ENCODE measurements at places on chromosomes 5 and 9.

DNA sequence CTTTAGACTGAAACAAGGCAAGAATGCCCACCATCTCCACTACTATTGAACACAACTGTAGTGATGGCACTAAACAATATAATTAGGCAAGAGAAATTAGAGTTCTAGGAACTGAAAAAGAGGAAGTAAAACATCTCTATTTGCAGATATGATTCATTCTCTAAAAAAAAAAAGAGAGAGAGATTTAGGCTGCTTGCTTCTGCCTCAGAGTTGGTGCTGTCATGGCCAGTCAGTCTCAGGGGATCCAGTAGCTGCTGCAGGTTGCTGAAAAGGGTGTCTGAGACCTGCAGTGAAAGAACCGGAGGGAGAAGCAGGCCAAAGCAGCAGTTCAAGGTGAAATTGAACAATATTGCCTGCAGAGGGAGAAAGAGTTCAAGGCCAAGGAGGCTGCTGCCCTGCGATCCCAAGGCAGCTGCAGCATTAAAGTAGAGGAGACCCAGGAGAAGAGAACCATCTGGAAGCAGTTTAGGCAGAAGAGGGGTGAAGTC, 72.5 kb downstream of the AP3B1 start:
- DNase-seq: no peak

GRCh38 chr9:136803551-136804508, 3.9 kb upstream of the RABL6 start:
- DNase-seq: no peak

- no peak for DNase-seq
These were observed 83.7 kb upstream of the ORM1 start for GRCh38 chr9:114238891-114239875.

GRCh38 chr5:168186289-168187074, 105.0 kb upstream of the WWC1 start:
- no peak for DNase-seq

- peak; percentile 72 for DNase-seq
These were observed 1.8 kb upstream of the FAM78A start for GRCh38 chr9:131277910-131278701.

- DNase-seq: no peak
These were observed 220.5 kb downstream of the GDNF start for GRCh38 chr5:37619353-37619752.

DNA sequence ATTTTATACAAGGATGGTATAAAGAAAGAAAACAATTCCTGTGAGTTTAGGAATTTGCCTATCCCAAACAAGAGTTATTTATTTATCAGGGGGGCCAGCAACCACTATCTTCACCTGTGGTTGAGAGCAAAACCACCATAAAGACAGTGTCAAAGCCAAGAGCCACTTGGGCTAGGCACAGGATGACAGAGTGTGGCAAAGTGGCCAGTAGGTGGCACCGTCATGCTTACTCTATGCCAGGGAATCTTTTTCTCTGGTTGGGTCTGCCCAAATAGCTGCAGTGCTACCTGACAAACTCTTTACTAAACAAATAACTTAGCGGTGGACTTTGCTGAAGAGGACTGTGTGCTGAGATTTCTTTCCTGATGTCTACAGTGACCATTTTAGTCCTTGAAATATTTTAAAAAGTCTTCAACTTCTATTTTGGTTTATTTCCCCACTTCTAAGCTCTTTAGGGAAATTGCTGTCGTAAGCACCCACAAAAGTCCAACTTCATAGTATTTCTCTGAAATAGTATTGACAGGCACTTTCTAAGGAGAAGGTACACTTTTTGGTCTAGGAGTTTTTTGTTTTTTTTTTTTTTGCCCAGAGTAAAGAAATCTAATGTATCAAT, 285.0 kb downstream of the RFX3 start:
- DNase-seq: peak; percentile 37

DNA sequence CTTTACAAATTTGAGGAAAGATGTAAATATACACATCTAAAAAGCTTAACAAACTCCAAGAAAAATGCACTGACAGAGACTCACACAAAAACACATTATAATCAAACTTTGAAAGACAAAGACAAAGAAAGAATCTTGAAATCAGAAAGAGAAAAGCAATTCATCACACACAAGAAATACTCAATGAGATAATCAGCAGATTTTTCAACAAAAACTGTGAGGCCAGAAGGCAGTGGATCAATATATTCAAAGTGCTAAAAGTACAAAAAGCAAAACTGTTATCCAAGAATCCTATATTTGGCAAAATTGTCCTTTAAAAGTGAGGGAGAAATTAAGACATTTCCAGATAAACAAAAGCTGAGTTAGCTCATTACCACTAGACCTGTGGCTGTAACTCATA, 6.1 kb downstream of the TPD52L3 start:
- no peak for DNase-seq

DNA sequence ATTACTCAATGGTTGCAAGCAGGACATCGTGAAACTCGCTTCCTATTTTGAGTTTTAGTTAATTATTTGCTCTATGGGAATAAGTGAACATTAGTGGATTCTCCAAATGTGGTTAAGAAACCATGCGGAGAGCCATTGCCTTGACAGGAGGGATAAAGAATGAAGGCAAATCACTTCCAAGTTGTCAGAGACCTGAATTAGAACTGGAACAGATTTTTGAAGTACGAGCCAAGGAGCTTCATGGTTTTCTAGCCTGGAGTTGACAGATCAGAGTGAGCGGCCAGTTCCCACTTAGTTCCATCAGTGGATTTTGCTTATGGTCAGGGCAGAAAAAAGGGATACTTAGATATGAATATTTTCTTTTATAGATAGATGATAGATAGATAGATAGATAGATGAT, 171.4 kb upstream of the CDH10 start:
- no peak for DNase-seq

GRCh38 chr9:38360839-38361472, 31.5 kb upstream of the ALDH1B1 start:
- DNase-seq: no peak

DNA sequence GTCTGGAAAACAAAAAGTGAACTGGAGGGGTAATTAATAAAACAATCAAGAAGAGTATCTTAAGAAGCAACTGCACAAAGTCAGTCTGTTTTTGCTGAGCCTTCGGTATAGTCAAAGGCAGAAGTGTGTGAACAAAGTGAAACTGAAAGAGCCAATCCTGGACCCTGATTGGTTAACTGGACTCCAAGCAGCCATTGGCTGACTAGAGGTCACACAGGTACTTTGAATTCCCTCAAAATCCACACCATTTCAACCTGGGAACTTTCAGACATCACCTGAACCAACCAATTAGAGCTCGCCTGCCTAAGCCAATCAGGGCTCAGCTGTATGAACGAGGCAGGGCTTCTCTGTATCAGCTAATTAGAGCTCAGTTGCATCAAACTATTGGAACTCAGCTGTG, 286.7 kb downstream of the TLE4 start:
- DNase-seq: no peak

GRCh38 chr5:41754857-41755256, 115.4 kb downstream of the OXCT1 start:
- DNase-seq: no peak

DNA sequence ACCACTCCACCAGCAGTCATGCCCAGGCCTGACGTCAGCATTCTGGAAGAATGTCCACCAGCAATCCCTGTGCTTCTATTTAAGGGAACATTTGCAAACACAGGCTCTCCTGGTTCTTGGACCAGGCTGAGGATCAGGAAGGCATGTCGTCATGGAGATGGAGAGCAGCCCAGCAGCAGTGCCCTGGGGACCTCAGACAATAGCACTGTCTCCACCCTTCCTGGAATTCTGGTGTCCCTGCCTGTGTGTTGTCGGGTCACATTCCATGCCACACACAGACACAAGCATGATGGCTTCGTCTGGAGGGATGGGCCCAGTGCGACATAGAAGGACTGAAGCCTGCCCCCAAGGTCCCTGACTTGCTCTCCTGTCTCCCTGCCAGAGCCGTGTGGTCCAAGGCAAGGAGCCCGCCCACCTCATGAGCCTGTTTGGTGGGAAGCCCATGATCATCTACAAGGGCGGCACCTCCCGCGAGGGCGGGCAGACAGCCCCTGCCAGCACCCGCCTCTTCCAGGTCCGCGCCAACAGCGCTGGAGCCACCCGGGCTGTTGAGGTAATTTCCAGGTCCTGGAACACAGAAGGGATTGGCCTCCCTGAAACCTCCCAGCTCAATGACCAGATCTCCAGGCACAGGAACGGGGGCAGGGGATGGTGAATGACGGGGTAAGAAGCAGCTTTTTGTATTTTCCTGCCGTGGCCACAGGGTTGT, 43.8 kb downstream of the STOM start:
- no peak for DNase-seq

GRCh38 chr9:101727612-101728524, 10.6 kb downstream of the GRIN3A start:
- DNase-seq: no peak

DNA sequence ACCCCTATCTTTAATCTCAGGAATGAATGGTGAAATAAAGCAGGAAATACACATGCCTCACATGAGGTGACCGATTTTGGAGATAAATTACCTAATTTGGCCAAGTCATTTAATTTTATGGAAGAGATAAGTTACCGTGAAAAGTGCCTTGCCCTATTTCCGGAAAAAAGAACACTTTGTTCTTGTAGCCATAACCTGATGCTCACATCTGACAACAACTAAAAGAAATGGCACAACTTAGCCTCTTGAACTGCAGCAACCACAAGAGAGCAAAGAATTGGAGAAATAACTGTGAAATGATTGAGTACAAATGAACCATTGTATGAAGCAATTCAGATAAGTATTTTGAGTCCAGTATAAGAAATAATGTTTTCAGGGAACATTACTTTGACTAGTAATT, 628.1 kb upstream of the TYRP1 start:
- no peak for DNase-seq

DNA sequence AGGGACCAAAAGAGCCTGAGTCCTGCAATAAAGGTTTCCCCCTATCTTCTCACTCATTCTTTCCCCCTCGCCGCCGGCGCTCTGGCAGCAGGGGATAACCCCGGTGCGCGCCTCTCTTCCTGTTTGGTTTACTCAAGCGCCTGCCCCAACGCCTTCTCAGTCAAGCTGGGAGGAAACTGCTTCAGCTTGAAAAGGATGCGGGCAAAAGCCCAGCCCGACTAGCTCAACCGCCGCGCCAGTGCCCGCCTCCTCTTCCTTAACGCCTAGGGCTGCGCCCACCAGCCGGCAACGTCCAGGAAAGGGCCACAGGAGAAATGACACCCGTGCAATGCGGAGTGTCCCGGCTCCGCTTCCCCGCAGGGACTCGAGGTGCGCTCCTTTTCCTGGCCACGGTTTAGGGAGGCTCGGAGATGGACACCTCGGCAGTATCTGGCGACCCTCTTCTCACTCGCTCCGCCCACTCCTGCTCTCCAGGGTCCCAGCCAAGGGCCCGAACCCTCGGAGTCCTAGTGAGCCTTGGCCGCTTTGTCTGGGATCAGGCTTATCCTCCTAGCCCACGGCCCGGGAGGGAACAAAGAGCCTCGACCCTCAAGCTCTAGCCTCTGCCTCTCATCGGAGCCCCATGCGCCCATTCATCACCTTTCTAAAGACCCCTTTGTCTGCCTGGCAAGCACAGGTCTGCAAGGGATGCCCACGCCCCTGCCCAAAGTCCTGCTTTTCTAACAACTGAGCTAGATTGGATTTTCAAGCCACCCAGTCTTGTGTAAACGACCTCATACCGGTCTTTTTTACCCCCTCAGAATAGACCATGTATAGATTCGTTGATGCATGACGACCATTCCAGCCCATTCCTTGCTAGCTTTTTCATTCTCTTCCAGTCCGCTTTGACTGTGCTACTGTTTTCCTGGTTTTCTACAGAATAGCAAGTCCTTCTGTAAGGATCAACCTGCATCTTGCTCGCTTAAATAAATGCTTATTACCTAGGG, 2.0 kb downstream of the ST8SIA4 start:
- DNase-seq: peak; percentile 86

- DNase-seq: no peak
These were observed 147.5 kb upstream of the CDKN2B start for GRCh38 chr9:22156586-22156985.

DNA sequence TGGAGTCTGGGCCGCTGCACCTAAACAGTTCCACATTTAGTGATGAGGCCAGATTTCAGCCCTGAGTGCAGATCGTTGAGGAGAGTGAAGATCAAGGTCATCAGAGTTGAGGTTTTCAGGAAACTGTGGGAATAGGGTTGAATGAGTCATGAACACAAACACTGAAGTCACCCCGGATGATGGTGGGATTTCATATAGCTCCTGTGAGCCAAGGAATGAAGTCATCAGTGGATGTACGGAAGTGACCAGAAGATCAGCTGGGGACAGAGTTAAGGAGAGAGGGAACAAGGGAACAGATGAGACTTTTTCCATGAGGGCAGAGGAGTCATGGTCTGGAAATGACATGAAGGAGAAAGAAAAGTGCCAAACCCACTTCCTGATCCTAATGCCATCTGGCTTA, 36.5 kb downstream of the PALM2AKAP2 start:
- no peak for DNase-seq

GRCh38 chr9:102569436-102569835, 425.7 kb upstream of the CYLC2 start:
- no peak for DNase-seq

DNA sequence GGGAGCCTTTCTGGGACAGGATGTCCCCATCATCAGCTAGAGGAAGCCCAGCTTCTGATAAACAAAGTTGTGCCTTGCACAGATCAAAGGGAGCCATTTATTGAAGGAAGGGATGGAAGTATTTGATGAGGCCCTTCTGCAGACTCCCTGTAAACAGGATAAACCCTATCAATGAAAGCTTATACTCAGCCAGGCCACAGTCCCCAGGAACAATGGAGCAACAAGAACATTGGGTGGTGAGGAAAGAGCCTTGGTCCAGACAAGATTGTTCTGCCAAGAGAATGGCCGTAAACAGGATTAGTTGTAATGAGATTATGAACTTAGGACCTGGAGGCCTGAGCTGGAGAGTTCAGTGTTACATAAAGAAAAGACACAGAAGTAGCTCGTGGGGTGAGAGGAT, 40.5 kb upstream of the LIFR start:
- no peak for DNase-seq

DNA sequence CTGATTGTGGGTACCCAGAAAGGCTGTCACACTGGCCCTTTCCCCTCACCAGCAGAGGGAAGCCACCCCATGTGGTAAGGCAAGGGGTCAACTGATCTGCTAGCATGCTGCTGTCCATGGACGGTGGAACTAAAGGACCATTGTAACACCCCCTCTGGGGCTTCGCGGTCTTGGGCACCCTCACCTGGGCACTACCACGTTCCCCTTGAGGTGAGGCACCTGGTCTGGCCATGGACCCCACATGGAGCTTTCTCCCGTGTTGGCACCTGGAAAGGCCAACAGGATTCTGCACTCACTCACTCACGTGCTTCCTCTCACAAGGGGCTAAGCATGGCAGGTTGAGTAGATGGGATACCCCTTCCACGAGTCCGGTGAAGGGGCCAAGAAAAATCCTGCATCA, 72.0 kb upstream of the RFX3 start:
- no peak for DNase-seq

- DNase-seq: no peak
These were observed 86.9 kb upstream of the SIMC1 start for GRCh38 chr5:176151281-176151680.
